ENCODE measurements at places on chromosomes 1 and 21.

GRCh38 chr21:34878501-34878900 is 170.6 kb downstream of the RUNX1 start:
- no peak for DNase-seq

DNA sequence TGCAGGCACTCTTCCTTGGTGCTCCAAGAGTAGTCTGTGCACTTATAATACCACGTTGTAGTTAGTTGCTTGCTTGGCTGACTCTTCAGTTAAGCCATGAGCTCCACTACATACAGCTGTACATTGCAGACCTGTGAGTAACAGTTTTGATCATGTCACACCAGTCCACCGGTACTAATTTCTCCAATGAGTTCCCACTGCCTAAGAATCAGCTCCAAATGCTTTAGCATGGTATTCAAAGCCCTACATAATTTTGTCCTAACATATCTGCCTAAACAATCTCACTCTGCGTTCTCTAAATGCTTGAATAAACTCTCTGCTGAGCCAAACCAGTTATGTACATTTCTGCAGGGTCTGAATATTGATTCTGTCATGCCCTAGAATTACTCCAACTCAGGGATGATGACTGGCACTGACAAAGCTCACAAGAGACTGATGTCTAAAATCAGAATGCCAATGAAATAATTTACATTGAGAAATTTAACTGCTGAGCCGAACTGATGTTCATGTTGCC is 200.7 kb downstream of the LHX8 start:
- DNase-seq: no peak

GRCh38 chr1:168365719-168366479 is 85.2 kb downstream of the TBX19 start:
- DNase-seq: no peak

DNA sequence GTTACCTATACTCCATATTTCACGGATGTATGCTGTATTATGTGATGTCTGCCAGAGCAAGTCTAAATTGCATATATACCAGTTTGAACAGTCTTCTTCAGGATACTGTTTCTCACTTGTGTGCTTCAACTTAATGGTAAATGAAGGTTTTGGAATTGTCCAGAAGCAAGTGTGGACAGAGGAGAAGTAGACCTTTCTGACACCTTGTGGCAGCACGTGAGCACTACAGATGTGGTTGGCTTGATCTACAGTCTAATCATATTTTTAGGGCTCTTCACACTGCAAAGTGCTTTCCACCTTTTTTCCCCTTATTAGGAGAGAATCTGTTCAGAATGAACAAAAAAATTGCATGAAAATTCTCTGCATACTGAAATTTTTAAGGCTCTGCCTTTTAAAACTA is 10.9 kb downstream of the MORC3 start:
- DNase-seq: no peak

DNA sequence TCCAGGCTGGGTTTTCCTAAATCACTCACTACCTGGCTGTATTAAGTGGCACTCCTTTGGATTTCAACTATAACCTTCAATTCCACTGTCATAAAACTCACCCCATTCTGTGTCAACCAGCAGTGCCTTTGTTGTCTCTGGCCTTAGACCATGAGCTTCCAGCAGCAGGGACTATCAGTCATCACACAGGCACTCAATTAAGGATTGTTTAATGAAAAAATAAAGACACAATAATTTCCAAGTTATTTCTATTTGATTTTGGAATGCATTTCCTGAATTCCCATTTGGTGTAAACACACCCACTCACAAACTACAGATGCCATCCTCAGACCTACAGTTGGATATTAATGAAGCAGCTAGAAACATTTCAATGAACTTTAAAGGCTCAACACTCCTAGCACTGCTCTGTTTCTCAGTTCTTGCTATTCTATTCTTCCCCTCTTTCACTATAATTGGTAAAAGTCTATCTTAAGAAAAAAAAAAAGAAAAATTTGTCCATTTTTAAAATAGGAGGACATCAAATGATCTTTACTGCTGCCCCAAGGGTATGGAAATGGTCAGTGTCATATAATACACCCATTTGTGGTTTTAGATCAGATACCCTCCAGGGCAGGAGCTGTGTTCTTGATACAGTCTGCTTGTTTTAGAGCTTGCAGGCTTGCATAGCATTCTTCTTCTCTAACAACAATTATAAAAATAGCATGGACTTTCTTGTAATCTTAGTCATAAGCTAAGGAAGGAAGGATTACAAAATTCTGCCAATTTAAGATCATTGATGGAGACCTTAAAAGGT is 156.4 kb downstream of the PTGER3 start:
- DNase-seq: no peak

GRCh38 chr21:36964827-36965719 is 1.4 kb downstream of the HLCS start:
- no peak for DNase-seq

DNA sequence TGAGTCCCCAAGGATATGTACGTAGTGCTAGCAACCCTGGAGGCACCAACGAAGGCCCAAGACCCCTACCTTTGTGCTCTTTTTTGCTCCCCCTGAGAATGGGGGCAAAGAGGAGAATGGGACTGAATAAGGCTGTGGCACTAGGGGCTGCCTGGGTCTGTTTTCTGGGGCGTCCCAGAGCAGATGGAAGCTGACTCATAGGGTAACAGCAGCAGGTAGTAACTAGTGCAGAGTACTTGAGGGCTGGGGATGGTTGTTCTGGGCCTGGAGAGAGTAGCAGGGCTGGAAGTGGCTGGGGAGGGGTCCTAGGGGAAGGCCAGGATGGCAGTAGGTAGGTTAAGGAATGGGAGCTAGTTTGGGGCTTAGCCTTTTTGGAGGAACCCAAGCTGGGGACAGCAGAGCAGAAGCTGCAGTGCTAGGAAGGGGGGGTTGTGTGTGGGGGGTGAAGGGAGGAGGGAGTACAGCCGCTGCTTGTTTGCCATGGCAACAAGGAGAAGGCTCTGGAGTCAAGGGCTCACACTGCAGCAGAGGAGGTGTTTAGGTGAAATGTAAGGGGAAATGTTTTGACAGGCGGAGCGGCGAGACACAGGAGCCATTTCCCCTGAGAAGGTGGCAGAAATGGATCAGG is 1.8 kb downstream of the NCDN start:
- no peak for DNase-seq

DNA sequence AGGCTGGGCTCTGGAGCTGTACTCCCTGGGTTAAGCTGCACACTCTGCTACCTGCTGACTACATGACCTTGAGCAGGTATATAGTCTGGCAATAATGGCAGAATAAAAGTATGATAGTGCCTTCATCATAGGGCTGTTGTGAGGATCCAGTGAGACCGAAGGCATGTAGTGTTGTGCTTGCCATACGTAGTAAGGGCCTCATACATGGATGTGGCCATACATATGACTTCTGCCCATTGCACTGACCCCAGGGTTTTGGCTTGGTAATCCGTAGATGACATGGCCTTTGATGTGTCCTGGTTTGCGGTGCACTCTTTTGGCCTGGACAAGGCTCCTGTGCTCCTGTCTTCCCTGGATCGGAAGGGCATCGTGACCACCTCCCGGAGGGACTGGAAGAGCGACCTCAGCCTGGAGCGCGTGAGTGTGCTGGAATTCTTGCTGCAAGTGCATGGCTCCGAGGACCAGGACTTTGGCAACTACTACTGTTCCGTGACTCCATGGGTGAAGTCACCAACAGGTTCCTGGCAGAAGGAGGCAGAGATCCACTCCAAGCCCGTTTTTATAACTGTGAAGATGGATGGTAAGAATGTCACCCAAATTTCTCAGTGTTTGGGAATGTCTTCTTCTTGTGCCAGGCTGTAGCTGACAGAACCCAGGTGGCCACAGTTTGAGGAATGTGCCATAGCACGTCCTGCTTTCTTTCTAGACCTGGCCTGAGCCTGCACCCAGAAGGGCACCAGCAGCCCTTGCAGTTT is 17.0 kb upstream of the CD101 start:
- DNase-seq: no peak

DNA sequence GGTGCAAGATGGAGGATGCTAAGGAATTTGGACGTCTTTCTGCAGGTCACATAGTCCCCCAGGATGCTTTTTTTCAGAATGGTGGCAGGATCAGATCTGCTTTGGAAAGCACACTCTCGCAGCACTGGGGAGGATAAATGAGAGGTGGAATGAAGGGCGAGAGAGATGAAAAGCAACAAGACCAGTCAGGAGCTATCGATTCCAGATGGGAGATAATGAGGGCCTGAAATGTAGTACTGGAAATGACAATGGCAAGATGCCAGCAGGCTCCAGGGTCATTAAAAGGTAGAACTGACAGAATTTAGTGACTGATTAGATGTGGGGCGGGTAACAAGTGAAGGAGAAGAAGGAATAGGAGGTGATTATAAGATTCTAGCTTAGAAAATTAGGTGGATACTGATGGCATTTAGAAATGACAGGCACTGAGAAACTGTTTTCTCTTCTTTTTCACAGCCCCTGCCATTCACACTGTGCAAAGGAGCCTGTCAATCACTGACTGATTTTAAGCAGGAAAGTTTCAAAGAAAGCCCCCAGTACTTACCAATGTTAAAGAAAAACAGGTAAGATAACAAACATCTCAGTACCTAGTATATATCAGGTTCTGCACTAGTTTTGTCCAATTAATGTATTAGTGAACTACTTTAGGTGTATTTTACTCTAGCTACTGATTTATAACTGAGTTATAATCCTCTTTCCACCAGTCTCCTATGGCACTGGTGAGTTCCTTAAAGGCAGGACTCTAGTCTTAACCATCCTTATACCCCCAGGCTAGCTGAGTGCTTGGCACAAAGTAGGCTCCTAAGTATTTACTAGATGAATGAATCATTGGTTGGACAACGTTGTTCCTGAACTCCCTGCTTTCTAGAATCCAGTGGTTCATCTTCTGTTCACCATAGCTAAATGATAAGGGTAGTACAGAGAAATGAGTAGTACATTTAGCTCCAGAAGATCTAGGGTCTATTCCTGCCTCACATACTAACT is 9.2 kb downstream of the PIGM start:
- DNase-seq: no peak

DNA sequence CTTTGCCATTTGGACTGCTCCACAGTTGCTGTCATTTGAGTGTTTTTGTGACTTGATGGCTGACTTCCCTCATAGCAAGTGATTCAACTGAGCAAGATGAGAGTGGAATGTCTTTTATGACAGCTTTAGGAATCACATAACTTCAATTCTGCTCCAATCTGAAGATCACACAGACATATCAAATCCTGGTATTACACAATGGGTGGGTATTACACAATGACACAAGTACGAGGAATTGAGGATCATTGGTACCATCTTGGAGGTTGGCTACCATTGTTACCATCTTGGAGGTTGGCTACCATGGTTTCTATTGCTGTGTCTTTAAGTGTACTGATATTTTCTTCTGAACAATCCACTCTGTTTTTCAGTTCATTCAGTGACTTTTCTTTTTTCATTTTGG is 8.5 kb upstream of the TSHB start:
- no peak for DNase-seq

DNA sequence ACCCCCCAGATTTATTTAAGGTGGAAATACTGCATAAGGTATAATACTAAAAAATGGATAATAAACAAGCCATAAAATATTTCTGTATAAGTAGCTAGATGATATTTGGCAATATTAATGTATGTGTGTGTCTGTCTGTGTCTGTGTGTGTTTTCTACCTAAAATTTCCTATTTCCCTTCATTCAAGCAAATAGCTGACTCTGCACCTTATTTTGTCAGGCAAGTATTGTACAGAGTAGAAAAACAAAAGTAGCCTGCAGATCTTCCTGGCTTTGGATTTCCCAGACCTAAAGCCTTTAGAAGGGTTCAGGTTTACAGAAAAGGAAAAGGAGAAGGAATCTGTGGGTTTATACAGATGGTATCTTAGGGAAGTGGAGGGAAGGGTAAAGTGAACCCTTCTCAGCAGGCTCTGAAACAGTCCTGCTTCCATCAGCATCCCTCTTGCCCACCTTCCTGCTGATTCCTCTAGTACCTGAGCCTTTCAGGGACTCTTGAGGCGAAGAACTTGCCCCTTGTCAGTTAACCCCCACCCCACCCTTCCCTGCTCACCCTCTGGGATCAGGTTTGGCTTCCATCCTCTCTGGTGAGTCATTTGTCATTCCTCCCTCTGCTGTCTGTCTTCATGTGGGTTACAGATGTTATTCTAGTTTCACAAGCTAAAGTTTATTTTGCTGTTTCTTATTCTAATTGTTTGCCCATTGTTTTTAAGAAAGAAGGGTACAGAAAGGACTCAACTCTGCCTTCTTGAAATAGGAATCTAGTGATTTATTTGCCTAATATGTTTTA is 21.7 kb upstream of the RGS16 start:
- DNase-seq: no peak

GRCh38 chr1:24233684-24234600 is 46.9 kb upstream of the IFNLR1 start:
- peak; percentile 79 for DNase-seq

GRCh38 chr1:184840596-184840995 is 85.9 kb upstream of the EDEM3 start:
- no peak for DNase-seq

GRCh38 chr1:1212780-1213344 is 1.1 kb downstream of the TNFRSF4 start:
- DNase-seq: no peak

DNA sequence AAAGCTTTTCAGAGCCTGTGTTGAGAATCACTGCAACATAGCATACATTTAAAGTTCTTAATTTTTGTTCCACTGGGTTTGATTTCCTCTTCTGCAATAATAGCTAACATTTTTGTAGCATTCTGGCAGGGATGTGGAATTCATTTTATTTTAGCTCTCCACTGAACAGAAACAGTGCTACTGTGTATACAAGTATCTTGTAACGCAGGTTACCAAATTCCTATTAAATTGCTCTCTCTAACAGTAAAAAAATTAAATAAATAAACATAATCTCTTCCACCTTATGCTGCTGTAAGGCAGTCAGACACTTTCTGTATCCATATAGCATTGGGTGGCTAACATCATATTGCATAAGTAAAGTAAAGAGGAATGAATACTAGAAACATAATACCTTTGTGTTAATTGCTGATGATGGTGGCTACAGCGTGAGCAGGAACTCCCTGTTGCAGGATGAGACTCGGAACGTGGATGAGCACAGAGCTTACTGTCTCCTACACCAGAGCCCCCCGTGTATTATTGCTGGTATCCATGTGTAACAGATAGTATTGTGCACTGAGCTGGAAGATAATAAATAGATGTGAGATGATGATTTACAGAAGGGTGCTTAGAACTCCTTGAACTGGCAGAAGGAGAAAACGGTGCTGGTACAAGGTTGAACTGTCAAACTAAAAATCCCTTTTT is 276.9 kb upstream of the SNX7 start:
- no peak for DNase-seq
